Activated naive CD8-positive, alpha-beta T cell treated with anti-CD3 and anti-CD28 coated beads, Interleukin-2, amount 50 U/mL, for 16 hours (primary cell): ENCODE measurements at places on chromosomes 4 and X.

- no peak for DNase-seq
Observed at GRCh38 chrX:148192547-148192946, 211.4 kb downstream of the FMR1NB start.

DNA sequence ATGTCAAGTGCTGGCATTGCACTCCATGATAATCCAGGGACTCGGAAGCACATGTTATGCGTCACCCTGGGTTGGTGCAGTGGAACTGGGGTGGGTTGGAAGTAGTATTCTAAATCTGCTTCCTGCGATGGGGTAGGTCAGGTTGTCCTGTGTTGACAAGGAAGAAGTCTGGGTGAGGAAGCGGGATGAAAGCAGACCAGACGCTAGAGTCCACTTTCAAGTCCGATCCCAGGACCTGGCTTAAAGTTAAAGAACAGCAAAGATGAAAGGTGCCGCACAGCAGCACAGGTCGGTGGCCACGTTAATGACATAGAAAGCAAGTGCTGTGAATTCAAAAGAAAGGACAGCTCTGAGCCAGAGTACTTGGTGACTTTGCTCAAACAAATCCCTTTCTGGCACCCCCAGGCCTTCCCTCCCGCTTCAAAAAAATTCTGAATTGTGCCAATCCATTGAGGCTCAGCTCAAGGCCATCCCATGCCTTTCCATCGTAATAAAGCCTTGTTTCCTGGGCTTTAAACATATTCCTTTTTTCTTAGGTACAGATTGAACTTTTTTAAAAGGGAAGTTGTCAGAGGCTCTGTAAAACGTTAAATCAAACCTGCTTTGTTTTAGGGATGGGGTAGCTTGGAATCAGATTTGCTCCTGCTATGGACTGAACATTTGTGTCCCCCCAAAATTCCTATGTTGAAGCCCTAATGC lies 117.7 kb downstream of the PTTG2 start:
- no peak for DNase-seq

- DNase-seq: no peak
Observed at GRCh38 chr4:183797011-183797444, 108.1 kb upstream of the STOX2 start.

DNA sequence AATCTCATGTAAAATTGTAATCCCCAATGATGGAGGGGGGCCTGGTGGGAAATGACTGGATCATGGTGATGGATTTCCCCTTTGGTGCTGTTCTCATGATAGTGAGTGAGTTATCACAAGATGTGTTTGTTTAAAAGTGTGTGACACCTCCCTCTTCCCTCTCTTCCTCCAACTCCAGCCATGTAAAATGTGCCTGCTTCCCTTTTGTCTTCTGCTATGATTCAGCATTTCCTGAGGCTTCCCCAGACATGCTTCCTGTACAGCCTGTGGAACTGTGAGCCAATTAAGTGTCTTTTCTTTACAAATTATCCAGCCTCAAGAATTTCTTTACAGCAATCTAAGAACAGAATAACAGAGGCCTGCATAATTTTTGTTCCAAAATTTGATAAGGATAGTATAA lies 85.2 kb downstream of the ANAPC10 start:
- no peak for DNase-seq

DNA sequence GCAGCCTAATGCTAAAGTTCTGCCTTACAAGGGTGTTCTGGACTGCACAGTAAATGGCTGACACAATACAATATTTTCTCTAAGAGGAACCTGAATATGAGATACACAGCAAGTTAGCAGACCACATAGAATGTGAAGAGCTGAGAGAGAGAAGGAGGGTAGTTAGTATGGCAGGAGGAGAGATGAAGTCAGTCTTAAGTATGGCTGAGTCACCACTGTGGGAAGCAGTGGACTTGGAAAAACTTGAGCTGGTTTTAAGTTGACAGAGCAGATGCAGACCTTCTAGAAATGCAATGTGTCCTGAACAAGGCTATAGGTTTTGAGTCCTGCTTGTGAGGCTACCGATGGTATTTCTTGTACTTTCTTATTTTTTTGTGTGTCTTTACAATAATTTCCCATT lies 172.5 kb downstream of the SH2D1A start:
- no peak for DNase-seq

DNA sequence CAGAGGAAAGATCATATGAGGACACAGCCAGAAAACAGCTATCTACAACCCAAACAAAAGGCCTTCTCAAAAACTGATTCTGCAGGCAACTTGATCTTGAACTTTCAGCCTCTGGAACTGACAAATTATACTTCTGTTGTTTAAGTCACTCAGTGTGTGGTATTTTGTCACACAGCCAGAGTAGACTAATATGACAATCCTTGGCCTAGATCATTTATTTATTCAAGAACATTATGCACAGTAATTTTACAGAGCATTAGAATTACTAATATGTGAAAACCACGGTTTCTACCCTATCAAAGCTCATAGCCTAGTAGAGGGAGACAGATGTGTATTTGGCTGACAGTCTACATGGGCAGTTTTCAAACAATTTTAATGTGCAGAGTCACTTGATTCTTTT lies 167.8 kb upstream of the PCDH18 start:
- no peak for DNase-seq

- no peak for DNase-seq
Observed at GRCh38 chrX:22032084-22032483, at the start of gene PHEX. Gene PHEX, plus strand, starts transcription at chrX:22032325. Its CDS starts 681 bp downstream, at chrX:22033006.

GRCh38 chr4:102867278-102868152 lies 1.3 kb upstream of the CISD2 start:
- no peak for DNase-seq

DNA sequence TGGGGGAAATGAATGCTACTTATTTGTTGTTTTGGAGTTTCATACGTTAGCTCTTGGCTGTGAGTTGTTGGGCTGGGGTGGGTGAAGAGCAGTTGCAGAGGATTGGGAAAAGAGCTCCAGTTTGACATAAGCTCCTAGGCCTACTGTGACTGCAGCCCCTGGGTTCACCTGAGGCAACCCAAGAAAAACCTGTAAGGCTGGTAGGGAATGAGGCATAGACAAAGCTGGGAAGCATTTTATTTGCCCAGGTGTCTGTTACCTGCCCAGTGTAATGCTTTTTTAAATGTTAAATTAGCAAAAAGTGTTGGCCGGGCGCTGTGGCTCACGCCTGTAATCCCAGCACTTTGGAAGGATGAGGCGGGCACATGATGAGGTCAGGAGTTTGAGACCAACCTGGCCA lies 160.0 kb downstream of the FHIP1A start:
- no peak for DNase-seq

DNA sequence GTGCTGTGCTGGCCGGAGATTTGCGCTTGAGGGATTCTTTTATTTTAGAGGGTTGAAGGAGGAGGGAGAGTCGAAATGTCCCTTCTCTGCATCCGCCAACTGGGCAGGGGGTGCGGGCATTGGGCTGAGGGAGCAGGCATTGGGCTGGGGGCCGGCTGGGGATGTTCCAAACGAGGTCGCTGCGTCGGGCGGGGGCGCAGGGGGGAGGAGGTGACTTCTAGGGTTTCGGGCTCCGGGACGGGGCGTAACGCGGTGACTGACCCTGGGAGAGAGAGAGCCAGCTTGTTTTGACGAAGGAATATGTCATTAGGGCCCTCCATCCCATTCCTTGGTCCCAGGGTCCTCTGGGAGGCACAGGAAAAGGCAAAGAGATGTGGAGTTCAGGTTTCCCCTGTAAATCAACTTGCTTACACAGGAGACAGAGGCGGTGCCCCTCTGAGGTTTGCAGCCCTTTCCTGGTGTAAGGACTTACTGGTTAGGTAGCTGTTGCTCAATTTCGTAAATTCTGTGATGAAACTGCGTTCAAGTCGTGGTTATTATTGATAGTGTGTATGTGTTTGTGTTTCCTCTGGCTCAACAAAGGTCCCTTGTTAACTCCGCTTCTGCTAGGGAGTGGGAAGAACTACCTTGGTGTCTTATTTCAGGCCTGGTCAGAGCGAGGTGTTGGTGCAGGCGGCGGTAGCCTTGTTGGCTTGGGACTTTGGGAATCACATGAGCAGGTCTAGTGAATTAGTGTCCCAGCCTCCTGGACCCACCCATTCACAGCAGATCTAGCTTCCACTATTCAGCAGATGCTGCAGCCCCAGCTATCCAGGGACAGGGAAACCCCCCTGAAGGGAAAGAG lies 716 bp downstream of the FHIP1A start:
- DNase-seq: no peak

DNA sequence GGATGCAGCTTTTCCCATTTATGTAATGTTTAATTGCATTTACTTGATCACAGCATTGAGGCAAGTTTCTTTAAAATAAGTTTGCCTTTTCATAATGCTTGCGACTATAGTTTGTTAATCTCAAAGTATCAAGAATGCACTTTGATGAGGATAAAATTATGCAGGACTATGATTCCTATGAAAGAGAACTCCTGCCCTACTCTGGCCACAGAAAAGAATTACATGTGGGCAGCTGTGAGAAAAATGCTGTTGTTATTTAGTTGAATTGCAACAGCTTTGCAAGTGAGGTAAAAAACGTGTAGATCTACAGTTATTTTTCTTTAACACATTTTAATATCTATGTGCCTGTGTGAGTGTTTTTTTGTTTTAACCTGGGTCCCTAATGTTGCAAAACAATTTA lies 12.5 kb upstream of the OSTC start:
- no peak for DNase-seq

GRCh38 chr4:13294961-13295605 lies 189.1 kb downstream of the RAB28 start:
- no peak for DNase-seq

DNA sequence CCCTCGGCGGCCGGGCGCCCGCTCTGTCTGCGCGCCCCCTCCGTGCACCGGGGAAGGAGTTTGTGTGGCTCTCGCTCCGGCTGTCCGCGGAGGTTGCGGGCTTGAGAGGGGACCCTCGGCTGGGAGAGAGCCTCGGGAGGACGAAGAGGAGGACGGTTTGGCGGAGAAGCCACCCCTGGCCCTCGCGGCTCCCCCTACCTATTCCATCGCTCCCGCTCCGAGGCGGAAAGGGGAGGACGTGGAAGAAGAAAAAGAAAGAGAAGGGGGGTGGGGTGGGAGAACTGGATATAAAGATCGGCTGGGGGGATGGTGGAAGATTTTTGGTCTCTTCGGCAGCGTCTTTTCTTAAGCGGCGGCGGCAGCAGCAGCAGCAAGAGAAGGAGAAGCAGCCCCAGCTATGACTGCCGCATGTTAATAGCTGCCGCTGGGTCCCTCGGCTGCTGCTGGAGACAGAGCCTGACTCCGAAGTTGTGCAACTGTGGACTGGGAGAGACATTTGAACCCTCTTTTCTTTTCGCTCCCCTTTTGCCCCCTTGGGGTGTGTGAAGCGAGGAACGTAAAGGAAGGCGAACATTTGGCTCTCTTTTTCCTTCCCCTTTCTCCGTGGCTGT lies 895 bp downstream of the ADGRL3 start:
- DNase-seq: no peak

- DNase-seq: no peak
Observed at GRCh38 chr4:40755616-40756015, 5.9 kb downstream of the NSUN7 start.

GRCh38 chr4:39668887-39669286 lies 29.0 kb upstream of the UBE2K start:
- no peak for DNase-seq

GRCh38 chrX:16451334-16451733 lies 198.6 kb upstream of the S100G start:
- no peak for DNase-seq

GRCh38 chr4:176782794-176783193 lies 9.9 kb downstream of the VEGFC start:
- DNase-seq: no peak

- no peak for DNase-seq
Observed at GRCh38 chr4:8710416-8710815, 117.9 kb downstream of the CPZ start.

DNA sequence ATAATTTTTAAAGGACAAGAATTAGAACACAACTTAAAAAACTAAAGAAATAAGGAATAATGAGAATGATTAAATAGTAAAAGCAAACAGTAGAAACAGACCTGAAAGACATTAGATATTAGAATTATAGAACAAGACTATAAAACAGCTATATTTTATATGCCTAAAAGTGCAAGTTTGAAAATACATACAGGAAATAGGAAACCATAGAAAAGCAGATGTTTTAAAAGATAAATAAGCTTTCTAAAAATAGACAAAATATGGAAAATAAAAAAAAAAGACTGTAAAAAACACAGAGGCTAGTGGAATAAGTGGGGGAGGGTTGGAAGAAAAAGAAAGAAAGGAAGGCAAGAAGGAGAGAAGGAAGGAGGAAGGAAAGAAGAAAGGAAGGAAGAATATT lies 407.3 kb downstream of the IDS start:
- DNase-seq: no peak

- DNase-seq: no peak
Observed at GRCh38 chrX:82556588-82556987, 951.5 kb upstream of the POU3F4 start.

GRCh38 chr4:83830138-83830888 lies 294.4 kb downstream of the GPAT3 start:
- no peak for DNase-seq

DNA sequence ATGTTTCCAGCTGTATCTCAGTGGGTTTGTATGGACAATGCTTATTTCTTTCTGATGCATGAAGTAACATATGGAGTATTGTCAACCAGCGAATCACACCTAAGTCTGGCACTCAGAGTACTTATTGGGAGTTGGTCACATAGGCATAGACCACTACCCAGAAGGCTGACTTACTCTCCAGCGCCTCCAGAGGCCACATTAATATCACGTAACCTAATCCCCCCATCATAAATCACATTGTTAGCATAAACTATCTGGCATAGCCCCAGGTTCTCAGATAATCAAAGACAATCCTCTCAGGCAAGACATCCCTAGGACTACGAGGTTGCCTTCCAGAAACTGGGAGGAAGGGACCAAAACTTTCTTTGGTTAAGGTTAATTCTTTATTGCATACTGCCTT lies 560.5 kb upstream of the PABPC4L start:
- DNase-seq: no peak

DNA sequence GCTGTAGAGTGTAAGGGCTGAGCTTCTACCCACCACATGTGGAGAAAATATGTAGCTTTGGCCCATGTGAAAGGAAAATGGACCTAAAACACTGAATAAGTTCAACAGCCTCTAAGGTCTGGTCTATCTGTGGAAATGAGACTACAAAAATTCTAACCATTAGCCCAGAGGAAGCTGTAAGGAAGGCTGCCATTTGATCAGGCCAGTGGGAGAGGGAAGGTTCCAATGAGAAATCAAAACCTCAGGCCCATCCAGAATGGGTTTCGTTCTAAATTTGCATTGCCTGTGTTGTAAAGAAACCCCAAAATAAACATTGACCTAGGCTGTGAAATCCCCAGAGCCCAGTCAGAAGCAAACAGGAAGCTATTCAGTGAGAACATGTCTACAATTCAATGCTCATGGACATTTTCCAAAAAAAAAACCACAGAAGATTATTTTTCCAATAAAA lies 320.4 kb upstream of the SLC7A11 start:
- DNase-seq: no peak

DNA sequence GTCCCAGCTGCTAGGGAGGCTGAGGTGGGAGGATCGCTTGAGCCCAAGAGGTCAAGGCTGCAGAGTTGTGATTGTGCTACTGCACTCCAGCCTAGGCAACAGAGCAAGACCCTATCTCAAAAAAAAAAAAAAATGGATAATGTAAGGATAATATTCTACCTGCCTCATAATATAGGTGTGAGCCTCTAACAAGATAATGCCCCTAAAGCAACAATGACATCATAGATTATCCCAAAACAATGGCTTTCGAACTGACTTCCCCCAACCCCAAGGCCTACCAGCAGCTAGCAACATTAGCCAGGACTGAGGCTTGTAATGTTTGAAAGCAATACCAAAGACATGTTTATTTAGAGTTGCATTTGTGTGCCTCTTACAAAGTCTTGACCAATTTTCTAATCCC lies 33.9 kb upstream of the ATP6AP2 start:
- DNase-seq: no peak
